ENCODE measurements at places on chromosomes 3 and 15.

- no peak for DNase-seq
Measured at GRCh38 chr3:14474363-14475081, 65.6 kb downstream of the GRIP2 start.

DNA sequence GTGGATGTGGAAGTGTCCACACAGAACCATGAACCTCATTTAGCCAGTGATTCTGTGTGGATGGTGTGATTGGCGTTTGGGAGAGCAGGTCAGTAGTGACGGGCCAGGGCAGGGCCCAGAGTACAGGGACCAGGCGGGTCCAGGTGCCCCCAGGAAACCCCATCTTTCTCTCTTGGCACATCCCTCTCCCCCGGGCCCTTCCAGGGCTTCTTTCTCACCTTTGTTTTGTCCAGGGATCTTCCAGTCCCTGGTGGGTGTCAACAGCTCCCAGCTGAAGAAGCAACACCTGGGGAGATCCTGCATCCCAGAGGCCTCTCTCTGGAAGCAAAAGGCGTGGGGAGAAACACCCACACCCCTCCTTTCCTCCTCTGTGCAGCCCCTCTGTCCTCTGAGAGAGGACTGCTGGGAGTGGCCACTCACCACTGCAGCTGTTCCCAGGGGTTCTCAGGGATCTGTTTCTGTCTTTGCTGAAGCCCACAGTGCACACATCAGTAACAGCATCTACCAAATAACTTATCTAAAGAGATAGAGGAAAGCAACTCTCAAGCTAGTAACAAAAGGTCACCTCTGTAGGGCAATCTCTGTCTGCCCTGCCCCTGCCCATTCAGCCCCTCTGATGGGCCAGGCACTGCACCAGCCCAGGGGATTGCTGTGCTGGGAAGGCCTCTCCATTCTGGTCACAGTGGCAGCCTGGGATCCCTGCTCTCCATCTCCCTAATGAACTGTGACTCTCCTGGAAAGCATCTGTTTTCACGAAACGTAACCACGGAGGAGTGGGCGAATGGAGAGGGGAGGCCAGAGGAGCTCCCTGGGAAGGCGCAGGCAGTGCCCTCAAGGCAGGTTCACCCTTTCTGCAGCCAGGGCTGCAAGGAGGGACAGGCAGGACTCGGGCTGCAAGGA, 98.3 kb upstream of the ALDH1A3 start:
- DNase-seq = no peak

- no peak for DNase-seq
Measured at GRCh38 chr3:98777286-98777685, 14.1 kb downstream of the ST3GAL6 start.

GRCh38 chr3:149162007-149162406, 32.6 kb downstream of the HPS3 start:
- DNase-seq = no peak

DNA sequence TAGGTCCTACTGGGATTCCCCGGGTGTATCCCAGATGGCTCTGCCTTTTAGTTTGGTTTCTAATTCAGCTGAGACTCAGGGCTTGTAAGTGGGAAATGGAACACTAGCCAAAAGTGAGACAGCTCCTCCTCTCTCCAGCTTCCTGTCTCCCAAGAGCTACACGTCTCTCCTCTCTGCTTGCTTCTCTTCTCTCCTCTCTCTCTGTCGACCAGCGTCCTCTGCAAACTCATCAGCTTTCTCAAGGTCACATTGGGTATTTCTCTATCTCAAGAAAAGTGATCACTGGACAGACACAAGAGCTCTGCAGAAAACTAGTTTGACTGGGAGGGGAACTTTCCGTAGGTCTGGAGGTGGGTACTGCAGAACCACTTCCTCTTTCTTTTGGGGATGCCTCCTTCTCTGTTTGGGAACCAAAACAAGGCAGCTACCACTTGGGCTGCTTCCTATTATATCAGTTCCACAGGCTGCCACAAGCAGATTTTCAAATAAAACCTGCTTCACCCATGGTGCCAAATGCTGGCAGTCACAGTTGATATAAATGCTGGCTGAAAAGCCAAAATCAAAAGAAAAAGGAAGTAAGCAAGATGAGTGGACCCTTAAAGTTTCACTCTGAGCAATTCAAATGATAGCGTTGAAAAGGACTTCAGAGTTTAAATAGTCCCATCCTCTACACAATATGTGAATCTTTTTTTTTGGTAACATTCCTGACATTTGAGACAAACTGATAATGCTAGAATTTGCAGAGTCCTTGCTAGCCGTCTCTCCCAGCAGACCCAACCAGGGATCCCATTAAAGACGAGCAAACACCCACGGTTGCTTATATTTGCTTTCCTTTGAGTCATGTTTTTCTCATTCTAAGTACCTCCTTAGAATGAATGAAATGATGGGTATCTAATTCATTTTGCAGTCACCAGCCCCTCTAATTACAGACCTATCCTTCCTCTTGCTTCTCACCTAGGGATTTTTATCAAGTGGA, 7.2 kb upstream of the DYNC1LI1 start:
- DNase-seq = no peak

GRCh38 chr3:72081471-72082185, 296.7 kb upstream of the PROK2 start:
- DNase-seq = no peak

DNA sequence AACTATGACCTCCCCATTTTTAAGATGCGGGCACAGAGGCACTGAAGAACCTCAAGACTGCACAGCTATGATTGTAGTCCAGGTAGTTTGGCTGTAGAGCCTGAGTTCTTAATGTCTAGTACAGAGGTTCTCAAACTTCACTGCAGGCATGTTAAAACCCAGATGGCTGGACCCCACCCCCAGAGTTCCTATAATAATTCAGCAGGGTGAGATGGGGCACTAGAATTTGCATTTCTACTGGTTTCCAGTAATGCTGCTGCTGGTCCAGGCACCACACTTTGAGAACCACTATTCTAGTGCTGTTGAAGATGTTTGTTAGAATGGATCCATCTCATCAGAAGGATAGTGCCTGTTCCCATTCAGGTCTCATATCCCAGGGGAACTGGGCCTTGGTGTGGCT, 274.9 kb downstream of the ABHD5 start:
- no peak for DNase-seq

GRCh38 chr3:88033079-88033478, 25.7 kb downstream of the CGGBP1 start:
- DNase-seq = no peak

DNA sequence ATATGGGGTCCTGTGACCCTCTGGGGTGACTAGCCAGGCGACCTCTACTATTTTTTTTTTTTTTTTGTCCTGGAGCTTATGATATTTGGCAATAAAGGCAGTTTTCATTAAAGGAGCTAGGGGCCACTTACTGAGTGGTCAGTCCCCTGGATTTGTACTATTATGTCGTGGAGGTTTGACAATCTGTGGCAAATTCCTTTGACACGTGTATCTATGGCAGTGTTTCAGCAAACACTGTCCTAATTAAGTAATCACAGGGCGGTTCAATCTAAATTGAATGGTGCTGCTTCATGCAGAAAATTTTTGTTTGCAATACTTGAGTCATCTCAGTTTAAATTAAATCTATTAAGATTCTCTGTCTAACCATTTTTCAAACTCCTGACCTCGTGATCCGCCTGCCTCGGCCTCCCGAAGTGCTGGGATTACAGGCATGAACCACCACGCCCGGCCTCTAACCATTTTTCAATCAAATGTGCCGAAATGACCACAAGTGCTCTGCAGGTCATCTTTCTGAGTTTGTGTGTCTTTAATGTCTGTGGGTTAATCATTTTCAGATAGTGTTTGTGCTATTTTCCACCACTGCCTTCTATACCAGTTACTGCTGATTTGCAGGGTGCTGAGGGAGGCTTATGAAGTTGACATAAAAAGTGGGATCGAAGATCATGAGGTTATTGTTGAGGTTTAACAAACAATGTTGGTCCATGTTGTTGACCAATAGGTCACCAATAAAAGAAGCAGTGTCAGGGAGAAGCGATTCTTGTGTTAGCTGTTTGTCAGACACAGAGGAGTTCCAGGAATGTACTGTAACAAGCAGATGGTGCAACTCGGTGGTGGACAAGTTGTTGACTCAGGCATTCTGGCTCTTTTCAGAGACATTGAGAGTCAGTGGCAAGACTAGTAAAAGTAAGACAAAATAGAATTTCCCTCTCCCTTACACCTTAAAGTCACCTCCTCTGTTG, 18.6 kb upstream of the SLC2A2 start:
- DNase-seq = no peak

DNA sequence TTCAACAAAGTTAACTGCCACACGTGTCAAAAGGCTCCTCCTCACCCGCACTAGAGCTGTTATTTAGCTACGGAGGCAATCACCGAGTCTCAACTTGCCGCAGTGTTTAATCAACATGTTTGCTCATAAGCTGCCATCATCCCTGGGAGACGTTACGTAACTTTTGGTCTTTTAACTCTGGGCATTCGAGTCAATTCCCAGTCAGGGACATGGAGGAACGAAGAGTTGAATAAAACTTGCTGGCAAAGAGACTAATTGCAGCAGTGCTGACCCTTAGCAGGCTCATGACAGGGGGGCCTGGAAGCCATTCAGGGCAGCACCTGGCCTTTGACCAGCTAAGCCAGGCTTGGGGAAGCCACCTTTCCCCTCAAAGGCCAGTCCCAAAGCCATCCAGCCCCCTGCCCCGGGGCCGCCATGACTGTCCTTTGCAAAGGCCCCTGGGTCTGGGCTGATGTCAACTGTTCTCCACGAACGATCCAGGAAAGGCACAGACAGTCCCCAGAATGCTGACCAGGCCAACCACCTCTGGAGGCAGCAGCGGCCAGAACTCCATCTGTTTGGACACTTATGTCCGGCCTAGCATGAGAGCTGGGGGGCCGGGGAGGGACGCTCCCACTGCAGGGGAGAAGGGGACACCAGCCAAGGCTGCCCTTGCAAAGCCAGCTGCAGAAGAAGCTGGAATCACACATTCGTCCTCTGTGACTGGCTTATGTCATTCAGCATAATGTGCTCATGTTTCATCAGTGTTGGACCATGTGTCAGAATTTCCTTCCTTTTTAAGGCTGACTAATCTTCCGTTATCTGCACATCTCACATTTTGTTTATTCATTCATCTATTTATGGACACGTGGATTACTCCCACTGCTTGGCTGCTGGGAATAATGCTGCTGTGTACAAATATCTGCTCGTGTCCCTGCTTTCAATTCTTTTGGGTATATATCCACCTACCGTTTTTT, 43.7 kb downstream of the PCSK6 start:
- DNase-seq = no peak

GRCh38 chr15:40313531-40314398, 6.0 kb upstream of the PLCB2 start:
- peak; percentile 80 for DNase-seq

GRCh38 chr15:91660174-91660649, 193.3 kb upstream of the SLCO3A1 start:
- no peak for DNase-seq

GRCh38 chr15:96330064-96330449, 443 bp upstream of the NR2F2 start:
- DNase-seq = peak; percentile 55

DNA sequence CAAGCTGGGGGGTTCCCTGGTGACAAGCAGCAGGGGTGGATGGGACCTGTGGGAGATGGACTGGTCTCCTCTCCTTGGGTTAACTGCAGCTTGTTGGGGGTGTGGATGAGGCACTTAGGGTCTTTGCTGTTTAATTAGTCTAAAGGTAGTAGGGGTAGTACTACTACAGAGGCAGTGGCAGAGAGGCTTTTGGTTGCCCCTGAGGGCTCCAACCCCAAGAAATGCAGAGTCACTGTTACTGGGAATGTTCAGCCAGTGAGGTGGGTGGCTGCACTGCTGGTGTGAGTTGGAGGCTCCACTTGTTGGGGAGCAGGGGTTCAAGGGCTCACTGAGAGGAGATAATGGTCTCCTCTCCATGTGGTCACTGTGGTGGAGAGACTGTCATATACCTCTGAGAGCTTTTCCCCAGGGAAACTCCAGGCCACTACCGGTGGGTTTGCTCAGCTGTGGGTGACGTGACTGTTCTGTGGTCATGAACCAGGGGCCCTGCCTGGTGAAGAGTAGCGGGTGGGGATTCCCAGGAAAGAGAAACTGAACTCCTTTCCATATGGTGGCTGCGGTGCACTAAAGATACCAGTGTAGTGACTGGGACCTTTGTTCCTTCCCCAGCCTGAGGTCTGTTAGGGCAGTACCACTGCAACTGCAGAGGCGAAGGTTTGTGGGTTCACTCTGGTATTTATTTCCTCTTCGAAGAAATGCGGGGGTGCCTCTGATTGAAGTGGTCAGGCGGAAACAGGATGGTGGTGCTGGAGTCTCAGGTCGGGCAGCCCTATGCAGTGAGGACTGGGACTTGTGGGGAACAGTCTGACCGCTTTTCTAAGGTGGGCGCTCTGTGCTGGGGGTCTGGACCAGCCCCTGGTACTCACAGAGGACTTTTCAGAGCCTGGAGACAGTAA, 68.9 kb upstream of the TNFSF10 start:
- DNase-seq = no peak

- peak; percentile 40 for DNase-seq
Measured at GRCh38 chr3:188646592-188646991, 492.6 kb downstream of the LPP start.

- no peak for DNase-seq
Measured at GRCh38 chr3:187084126-187084525, 55.2 kb downstream of the RPL39L start.

DNA sequence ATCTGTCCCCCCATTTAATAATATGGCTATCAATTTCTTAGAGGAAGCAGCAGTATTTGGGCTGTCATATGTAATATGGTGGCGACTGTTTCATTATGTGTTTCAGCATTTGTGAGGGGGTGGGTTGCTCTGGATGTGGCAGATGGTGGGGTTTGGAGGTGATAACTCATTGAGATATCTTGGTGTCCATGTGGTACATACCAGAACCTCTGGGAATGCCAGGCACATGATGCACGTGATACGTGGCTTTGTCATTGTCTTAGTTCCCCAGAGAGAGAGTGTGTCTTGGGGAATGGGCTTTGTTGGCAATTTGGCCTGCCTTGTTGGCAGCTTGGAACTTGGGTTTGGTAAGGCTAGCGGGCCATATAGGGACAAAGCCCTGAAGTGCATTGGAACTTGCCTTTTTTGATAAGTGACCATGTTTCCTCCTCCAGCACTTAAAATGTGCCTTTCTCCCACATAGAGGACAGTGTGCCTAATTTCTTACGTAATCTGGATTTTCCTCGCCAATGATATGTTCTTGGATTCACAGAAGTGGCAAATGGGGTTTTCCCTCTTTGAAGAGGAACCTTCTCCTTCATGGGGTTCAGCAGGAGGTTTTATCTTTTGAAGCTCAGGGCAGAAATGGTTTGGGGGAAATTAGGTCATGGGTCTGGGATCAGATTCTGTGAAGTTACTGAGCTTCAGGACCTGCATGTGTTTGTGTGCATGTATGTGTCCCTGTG, 79.5 kb downstream of the DNASE1L3 start:
- no peak for DNase-seq

Measured in NCI-H1105 treated with DMSO at 0.1 percent for 48 hours (cell line).